H54 (cell line): ENCODE measurements at places on chromosomes 6 and 20.

- no peak for DNase-seq
Measured at GRCh38 chr20:11217326-11218172, 543.8 kb upstream of the JAG1 start.

- DNase-seq = no peak
Measured at GRCh38 chr6:46376562-46377061, 114.6 kb downstream of the RCAN2 start.

- no peak for DNase-seq
Measured at GRCh38 chr20:32315891-32316290, 38.4 kb downstream of the KIF3B start.

GRCh38 chr6:134451529-134451928, 133.6 kb upstream of the SGK1 start:
- no peak for DNase-seq

GRCh38 chr6:52994839-52995088, 320 bp downstream of the GSTA4 start:
- no peak for DNase-seq

DNA sequence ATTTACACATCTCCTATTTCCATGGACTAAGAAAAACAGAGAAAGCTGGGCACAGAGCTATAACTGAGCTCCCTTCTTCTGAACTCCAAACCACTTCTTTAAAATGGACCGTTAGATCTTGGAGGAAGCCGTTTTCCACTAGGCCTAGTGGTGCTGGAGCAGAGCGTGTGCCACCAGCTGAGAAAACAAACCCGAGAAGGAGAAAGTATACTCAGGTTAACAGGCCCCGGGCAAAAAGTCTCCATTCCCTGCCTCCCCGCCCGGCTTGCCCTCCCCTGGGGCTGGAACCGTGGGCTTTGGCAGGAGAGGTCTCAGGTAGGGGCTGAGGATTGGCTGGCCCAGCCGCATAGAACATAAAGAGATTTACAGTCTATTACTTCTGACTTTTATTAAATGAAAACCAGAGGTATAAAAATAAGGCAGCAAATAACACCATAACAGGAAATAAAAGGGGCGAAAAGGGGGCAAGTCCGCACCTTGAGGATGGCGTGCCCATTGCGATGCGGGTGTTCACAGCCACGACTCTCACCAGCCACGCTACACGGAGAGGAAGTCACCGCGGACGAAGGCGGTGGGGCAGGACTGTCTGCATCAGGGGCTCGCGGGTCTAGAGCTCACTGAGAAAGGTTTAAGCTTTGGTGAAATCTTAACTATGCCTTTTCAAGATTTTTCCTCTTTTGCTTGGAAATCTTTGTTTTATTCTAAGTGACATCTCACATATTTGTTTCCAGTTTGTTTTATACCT, 191.2 kb upstream of the GMDS start:
- DNase-seq = no peak

GRCh38 chr6:24004062-24004461, 122.0 kb upstream of the NRSN1 start:
- no peak for DNase-seq

GRCh38 chr20:49993301-49993751, 10.5 kb downstream of the SNAI1 start:
- no peak for DNase-seq

GRCh38 chr20:53163486-53163885, 191.3 kb downstream of the TSHZ2 start:
- no peak for DNase-seq

- no peak for DNase-seq
Measured at GRCh38 chr6:15387118-15387517, 141.2 kb downstream of the JARID2 start.

DNA sequence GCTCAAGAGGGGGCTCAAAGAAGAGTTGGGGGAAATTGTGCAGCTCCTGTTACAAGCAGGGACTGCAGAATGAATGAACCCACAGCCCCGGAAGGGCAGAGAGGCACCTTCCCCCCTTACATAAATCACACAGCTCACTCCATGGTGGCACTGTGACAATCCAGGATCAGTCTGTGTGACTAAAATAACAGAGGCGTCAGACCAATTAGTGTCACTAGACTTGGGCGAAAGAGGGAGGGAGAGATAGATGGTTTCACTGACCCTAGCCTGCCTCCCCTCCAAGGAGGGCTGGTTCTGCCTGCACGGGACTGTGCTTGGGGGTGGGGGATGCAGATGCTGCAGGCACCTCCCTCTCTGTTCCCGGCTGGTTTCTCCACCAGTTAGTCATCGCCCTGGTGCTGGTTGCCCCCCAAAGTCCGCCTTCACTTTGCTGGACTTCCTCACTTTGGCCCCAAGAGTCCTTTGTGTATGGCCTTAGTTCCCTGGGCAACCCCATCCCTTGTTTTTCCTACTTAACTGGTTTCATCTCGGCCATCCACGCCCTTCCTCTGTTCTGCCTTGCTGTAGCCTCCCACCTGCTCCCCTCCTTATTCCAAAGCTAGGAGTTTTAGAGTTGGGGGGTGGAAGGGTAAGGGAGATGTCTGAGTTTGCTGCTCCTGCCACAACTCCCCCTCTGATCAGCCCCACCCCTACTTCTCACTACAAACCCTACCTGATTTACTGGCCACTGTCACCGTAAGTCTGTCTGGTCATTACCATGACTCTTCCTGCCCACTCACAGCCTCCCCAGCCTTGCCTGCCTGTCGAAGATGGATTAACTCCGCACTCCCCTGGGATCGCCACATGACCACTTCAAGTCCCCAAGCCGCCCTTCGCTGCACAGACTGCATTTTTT, 17.7 kb downstream of the CCDC167 start:
- no peak for DNase-seq

DNA sequence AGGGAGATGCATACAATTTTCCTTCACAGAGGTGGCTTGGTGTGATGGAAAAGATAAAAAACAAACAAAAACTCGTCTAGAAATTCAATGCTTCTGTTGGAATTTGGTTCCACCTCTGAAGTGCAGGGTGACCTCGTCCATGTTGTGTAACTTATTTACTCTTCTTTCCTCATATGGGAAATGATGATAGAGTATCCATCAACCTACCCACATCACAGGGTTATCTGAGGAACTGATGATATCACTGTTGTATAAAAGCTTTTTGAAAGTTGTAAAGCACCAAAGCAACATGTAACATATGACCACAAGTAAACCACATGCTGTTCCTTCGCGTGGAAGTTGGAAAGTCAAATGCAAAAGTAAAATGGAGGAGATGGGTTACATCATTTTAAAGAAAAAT, 212.0 kb upstream of the SGK1 start:
- no peak for DNase-seq

DNA sequence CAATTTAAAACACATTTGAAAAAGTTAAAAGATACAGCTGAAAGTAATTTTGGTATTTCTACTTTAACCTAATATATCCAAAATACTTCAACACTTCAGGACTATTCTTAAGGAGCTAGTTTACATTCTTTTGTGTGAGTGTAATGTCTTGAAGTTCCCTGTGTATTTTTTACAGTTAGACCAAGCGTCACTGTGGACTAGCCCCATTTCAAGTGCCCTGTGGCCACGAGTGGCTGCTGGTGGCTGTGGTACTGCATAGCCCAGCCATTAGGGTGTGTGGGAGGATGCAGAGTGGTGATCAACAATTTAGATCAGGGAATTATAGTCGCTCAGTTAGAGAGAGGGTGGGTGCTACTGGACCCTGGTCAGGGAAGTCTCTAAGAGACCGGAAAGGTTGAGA, 869 bp upstream of the CST5 start:
- no peak for DNase-seq

GRCh38 chr6:91241946-91242613, 655.2 kb upstream of the MAP3K7 start:
- no peak for DNase-seq

DNA sequence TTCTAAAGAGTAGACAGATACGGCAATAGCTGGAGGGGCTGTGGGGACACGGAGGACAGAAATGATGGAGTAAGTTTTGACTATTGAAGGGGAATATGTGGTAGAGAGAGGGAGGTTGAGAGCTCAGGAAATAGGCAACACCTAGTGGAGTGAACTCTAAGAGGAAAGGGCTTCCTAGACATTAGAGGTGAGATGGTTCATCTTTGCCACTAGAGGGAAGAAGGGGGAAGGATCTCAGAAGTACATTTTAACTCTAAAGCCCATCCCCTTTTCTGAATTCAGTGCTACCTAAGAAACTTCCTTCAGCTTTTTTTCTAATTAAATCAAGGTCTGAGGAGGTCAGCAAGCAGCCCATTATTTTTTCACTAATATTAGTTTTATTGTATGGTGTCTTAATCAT, 689.4 kb upstream of the MAP3K7 start:
- DNase-seq = no peak

DNA sequence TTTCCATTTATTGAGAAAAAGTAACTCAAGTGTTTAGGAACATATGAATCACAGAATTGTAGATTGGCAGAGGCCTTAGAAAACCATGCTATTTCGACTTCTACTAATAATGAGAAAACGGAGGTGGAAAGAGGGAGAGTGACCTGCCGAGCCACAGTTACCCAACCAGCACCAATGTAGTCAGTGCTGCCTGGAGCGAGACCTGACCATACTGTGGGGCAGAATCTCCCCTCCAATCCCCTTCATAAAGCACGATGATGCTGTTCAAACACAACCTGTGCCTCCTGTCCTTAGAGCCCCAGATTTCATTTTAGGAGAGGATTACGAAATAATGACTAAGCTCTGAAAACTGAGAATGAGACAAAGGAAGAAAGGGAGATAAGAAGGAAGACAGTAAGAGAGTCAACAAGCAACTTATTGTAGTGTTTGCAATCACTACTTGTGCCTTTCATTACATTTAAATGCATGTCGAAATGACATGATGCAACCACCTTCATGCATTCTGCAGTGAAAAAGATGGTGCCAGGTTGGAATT, 70.6 kb downstream of the ATXN1 start:
- no peak for DNase-seq

DNA sequence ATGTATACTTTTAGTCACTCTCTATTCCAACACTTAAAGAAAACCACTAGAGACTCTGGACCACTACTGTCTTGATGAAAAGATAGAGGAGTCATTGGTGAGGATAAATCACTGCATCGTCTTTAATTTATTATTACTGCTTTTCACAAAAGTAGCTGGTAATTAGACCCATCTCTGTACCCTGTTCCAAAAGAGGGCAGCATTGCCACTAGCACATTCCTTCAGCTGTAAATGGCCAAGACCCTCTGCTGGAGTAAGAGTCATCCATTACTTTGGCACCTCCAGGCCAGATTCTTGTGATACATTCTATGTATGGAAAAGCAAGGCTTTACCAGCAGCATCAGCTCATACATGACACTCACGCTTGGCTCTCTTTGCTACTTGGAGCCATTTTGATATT, 49.5 kb upstream of the PREP start:
- DNase-seq = no peak

- no peak for DNase-seq
Measured at GRCh38 chr6:103893141-103893581, 966.6 kb downstream of the HACE1 start.

DNA sequence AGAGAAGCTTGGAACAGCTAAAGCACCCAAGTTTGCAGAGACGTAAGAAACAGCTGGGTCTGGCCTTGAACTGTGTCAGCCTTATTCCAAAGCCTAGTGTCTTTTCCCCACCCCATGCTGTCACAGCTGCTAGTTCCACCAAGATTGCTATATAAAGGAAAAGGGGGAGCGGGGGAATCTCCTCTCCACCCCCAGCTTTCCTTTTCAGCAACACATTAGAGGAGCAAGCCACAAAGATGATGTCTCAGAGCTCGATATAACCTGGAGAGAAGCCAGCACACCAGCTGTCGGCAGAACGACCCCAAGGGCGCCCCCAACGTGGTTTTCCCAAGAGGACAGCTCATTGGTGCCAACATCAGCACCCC, 36.5 kb downstream of the ATP9A start:
- DNase-seq = no peak

- no peak for DNase-seq
Measured at GRCh38 chr20:16123623-16124022, 449.6 kb downstream of the KIF16B start.

- no peak for DNase-seq
Measured at GRCh38 chr6:134512981-134513391, 195.1 kb upstream of the SGK1 start.

DNA sequence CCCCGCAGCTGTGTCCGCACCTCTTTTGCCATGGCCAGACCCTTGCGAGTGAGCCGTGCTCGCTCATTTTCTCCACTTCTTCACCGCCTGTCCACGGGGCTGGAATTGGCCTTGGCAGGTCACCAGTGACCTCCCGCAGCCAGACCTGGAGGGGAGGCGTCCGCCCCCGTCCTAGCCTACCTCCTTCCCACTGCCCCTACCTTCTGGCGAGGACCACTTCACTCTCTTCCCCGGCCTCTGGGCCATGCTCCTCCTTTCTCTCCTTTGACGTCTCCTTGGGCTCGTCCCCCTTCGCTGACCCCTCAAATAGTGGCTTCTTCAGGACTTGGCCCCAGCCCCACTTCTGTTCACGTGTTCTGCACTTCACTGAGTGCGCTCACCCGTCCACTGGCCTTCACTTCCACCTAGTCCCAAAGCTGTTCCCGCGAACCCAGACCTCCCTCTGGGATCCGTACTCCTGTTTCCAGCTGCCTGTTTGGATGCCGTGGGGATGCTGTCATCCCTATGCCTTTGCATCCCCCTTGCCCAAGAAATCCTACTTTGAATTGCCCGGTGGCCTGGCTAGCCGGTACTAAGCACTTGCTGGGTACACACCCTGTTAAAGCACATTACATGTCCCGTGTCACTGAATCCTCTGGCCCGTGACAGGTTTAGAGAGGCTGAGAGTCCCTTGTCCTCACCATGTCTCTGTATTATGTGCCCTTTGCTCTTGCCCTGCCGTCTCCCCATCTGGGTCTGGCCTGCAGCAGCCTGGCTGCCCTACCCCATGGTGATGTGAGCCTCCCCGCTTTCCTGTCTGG, 33.0 kb downstream of the SPATA2 start:
- DNase-seq = no peak

DNA sequence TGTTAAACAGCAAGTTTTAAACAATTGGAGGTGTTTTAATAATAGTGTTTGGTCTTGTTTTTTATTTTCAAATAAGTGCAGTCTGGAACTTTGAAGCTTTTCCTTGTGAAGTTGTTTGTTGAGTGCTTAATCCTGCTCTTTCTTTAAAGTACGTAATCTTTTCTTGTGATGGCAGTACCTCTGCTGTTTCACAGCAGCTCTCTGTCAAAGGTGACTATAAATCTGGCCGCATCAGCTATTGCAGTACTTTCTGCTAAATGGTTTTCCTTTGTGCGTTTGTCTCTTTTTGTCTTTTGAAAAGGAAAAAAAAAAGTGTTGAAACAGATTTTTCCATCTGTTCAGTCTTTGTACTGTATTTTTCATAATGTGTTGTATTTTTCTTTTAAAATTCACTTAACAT, 12.7 kb downstream of the STXBP5 start:
- DNase-seq = no peak
